SJSA1 (cell line): ENCODE measurements at places on chromosomes 12 and 14.

DNA sequence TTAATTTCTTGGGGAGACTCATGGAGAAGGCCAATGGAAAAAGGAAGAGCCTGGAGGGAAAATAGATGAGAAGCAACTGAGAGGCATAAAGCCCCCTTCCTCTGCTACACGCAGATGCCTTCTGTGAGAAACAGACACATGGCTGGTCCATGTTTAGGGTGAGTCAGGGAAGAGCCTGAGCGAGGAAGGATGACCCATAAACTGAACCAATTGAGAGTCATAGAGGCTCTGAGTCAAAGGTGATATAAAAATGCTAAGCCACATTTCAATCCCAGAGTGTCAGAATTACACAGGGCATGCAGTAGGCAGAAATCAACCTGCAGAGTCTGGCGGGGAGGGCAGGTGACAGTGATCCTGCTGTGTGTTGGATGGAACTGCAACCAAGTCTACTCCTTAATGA lies 30.1 kb upstream of the NEDD1 start:
- DNase-seq = no peak

DNA sequence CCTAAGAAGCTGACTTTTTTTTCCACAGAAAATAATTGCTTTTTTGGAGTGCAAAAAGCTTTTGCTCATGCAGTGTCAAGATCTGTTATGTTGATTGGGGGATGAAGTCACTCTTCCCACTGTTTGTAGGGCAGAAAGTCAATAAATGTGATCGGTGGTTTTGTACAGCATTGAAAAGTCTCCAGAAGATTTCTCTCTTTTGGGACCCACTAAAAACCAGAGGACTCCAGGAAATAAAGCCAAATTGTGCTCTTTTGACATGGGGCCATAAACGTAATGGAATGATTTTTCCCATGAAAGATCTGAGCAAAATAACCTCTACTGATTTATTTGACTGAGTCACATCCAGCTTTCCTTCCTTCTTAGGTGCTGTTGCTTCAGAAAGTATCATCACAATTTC lies 122.5 kb downstream of the SNAPC1 start:
- DNase-seq = no peak

DNA sequence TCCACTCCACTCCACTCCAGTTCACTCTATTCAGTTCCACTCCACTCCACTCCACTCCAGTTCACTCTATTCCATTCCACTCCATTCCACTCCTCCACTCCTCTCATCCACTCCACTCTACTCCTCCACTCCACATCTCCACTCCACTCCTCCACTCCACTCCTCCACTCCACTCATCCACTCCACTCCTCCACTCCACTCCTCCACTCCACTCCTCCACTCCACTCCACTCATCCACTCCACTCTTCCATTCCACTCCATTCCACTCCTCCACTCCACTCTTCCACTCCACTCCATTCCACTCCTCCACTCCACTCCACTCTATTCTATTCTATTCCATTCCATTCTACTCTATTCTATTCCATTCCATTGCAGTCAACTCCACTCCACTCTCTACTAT lies 9.8 kb downstream of the SERPINA5 start:
- no peak for DNase-seq

GRCh38 chr14:92760524-92760805 lies 12.0 kb upstream of the LGMN start:
- DNase-seq = peak; percentile 24

GRCh38 chr14:72924337-72924736 lies 1.9 kb upstream of the DCAF4 start:
- no peak for DNase-seq

DNA sequence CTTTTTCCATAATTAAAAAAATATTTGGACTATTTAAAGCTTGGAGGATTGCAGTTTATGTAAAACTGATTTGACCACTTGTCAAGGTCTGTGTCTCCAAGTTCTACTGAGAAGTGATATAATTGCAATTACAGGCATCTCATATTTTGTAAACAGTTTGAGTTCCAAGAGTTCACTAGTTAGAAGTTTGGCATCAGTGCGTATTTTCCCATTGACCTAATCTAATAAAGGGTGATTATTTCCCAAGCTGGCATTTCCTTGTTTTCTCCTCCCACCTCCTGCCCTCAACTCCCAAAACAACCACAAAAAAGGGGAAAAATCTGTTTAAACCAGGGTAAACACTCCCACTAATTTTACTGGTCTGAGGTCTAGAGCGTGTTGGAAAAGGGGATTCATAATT lies 3.0 kb upstream of the MYF6 start:
- no peak for DNase-seq

- DNase-seq = no peak
These were observed 93.7 kb downstream of the KCNMB4 start for GRCh38 chr12:70459786-70460185.

DNA sequence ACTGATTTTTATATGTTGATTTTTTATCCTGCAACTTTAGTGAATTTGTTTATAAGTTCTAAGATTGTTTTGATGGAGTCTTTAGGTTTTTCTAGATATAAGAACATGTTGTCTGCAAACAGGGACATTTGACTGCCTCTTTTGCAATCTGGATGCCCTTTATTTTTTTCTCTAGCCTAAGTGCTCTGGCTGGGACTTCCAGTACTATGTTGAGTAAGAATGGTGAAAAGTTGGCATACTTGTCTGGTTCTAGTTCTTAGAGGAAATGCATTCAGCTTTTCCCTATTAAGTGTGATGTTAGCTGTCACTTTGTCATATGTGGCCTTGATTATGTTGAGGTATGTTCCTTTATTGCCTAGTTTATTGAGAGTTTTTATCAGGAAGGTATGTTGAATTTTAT lies 68.1 kb downstream of the ERC1 start:
- no peak for DNase-seq

DNA sequence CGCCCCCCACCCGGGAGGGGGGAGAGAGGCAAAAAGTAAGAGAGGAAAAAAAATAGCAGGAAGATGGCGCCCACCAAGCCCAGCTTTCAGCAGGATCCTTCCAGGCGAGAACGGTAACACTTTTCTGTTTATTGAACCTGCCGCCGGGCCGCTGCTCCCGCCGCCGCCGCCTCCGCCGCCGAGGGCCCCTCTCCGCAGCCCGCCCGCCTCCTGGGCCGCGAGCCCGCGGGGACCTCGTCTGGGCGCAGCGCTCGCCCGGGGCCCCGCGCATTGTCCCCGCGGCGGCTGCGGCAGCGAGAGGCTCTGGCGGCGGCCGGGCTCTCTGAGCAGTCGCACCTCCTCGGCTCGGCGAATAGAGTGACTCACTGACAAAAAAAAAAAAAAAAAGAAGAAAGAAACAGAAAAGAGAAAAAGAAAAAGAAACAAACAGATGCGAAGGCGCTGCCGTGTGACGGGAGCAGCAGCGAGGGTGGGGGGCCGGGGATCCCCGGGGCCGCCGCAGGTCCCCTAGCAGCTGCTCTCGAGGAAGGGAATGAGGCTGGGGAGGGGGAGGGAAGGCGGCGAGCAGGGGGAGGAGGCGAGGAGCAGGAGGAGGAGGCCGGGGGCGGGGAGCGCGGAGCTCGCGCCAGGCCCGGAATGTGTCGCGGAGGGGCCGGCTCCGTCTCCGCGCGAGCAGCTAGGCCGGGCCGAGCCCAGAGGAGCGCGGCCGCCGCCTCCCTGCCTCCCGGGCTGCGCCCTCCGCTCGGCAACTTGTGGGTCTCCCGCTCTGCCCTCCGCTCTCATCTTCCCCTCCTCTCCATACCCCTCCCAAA lies 781 bp downstream of the NPAS3 start:
- peak; percentile 37 for DNase-seq

- no peak for DNase-seq
These were observed 192.4 kb upstream of the SLC16A7 start for GRCh38 chr12:59403259-59403932.

GRCh38 chr14:77502109-77502782 lies 3.6 kb upstream of the ISM2 start:
- no peak for DNase-seq

- no peak for DNase-seq
These were observed 267.3 kb upstream of the SRRM4 start for GRCh38 chr12:118714051-118714460.

DNA sequence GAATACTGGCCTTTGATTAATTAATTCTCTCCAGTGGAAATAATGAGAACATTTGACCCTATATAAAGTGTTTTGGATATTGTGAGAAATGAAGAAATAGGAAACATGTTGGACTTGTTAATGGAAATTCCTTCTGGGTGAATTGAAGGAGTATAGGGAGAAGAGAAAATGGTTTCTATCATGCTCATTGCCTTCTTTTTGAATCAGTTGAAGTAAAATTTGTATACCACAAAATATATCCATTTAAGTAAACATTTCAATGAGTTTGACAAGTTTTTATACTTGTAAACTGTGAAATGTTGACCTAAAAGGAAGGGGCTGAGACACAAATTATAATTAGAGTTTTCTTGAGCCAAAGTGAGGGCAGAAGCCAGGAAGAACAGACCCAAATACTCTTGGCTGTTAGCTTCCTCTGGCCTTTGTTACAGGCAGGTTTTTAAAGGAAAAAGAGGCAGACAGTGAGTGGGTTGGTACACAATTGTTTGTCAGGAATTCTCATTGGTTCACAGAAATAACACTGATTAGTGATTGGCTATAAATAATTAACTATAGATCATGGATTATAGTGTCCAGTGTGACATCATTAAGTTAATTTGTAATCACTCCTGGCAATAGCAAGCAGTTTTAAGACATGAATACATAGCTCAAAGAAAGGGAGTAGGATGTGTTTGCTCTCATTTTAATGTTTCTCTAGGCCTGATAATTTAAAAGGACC lies 826 bp downstream of the ZNF705A start:
- no peak for DNase-seq

DNA sequence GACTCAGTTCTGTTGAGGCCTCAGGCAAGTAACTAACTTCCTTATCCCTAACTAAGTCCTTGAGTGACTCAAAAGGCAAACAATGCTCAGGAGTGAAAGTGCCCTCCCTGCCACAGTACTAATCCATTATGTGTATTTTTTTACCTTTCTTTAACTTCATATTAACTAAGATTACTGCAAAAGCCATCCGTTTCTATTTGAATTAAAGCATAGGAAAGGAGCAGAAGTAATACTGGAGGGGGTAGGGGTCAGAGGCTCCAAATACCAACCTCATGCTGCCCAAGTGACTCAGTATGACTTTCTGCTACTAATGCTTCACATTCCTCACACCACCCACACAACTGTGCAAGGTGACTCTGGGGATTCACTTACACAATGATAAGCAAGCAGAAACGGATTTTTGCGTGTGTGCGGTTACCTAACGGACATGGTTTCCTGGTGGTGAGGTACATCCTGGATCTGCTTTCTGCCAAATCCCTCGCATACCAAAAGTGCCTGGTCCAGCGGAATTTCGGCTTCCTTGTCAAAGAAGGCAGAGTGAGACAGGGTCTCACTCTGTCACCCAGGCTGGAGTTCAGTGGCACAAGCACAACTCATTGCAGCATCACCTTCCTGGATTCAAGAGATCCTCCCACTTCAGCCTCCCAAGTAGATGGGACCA lies 25.1 kb downstream of the MOK start:
- peak; percentile 90 for DNase-seq

DNA sequence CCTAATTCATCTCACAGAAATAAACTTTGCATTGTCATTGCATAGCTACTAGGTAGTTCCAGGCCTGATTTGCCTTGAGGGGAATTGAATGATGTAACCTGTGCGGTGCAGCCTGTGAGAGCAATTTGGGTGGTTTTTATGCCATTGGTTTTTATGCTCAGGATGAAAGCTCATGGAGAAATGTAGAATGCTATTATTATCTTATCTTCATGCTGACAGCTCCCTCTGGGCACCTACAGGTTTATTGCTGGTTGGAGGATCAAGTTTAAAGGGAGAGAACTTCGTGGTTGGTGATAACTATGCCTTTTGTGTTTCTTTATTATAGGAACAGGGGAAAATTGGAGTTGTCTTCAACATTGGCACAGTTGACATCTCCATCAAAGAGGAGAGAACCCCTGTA lies 547.9 kb downstream of the DIO2 start:
- no peak for DNase-seq

GRCh38 chr12:4153343-4153892 lies 120.1 kb upstream of the CCND2 start:
- DNase-seq = no peak

- DNase-seq = peak; percentile 52
These were observed 729 bp downstream of the OSBPL8 start for GRCh38 chr12:76558684-76559399.
